Muscle of leg (tissue), 16 donors: ENCODE measurements at places on chromosomes 2 and 18.

DNA sequence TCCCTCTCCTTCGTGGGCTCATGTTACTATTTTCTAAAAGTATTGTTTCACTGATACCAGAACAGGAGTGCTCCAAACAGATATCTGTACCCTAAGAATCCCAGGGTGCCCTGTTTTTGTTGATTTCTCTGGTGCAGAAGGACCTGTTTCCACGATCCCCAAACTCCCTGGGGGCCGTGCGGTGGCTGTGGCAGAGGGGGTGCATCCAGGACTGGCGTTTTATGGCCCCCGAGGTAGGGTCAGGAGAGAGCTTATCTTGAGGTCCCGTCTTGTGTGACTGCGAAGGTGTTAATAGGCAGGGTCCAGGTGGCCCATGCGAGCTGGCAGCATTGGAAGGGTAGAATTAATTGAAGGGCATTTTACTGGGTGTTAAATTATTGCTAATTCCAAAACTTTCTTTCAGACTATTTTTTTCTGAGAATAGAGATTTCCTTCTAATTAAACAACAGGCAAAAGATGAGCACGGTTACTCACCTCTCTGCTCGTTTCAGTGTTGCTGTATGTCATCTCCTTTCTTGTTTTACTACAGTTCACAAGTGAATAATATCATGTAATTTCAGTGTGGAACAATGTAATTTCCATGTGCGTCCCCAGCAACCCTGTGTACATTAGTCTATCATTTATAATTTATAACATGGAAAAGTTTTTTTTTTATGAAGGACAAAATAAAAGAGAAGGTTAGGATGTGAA, 8.2 kb downstream of the TWIST2 start:
- DNase-seq, result no peak

DNA sequence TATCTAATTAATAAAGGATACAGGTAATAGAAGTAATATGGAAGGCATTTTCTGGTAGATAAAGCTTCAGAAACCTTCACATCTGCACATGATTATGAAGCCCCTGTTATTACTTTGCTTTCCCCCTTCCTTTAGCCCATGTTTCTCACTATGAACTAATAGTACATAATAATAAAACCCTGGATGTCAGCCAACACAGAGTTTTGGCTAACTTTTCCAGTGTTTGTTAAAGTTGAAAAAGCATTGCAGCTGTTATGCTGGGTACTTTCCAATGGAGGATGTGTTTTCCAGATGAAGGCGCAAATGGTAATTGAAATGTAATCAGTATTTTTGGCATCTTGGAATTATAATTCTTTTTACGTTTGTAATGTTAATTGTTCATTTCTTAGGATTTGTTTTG, 43.5 kb downstream of the SPTBN1 start:
- peak; percentile 98 for DNase-seq

- DNase-seq, result no peak
These were observed 205.5 kb downstream of the ZNF521 start for GRCh38 chr18:25146512-25146910.

- no peak for DNase-seq
These were observed 64.7 kb upstream of the ST3GAL5 start for GRCh38 chr2:85953476-85953875.

- peak; percentile 71 for DNase-seq
These were observed 54.4 kb upstream of the ZNF397 start for GRCh38 chr18:35186291-35187034.

- DNase-seq, result no peak
These were observed 263.2 kb downstream of the KCNJ3 start for GRCh38 chr2:154961676-154962075.

DNA sequence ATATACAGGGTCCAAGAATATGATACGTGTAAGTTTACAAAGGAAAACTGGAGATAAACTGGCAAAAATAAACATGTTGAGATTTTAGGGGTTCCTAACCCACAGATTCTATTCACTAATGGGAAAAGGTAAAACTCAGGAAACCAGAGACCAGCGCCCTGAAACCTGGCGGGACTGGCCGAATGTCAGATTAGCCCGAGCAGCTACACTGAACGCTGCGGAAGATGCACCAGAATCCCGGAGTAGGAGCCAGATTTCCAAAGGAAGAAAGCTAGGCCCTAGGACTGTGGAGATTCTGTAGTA, 679 bp upstream of the WDR75 start:
- no peak for DNase-seq

GRCh38 chr2:4340536-4340935, 637.2 kb downstream of the DCDC2C start:
- no peak for DNase-seq

GRCh38 chr18:3593381-3593903, 143.5 kb downstream of the TGIF1 start:
- DNase-seq, result no peak

DNA sequence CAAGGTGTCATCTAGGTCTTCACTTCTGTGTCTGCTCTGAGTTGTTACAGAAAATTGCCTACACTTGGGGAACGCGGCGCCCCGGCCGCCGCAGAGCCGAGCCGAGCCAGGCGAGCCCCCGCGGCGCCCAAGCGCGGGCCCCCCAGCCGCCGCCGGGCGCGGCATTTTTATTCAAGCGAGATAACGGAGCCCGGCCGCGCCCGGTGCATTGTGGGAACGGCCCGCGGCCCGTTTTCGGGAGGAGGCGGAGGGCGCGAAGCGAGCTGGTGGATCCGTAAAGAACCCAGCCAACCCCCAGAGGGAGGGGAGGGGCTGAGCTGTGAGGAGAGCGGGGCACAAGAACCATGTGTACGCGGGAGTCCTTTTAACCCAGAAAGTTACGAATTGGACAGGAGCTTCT, 191.8 kb downstream of the FTCDNL1 start:
- DNase-seq, result peak; percentile 64

- DNase-seq, result no peak
These were observed 75.2 kb downstream of the KLHL29 start for GRCh38 chr2:23460228-23460627.

GRCh38 chr2:26300234-26300925, 45.6 kb upstream of the SELENOI start:
- DNase-seq, result peak; percentile 62
